ENCODE measurements at places on chromosomes 5 and 9.

DNA sequence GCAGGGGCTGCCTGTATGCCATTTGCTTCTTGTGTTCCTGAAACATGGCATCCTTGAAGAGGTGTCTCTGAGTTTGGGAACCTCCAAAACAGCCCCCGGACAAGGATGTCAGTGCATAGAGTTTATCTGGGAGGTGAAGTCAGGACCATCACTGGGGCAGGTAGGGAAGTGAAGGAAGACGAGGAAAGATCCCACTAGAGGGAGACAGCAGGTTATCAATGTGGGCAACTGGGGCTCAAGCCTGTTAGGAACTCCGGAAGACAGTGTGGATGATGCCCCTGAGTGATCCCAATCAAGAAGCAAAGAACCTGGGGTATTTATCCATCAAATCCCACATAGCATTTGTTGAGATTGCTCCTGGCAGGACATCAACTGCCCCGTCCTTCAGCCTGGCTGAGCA, 233.1 kb downstream of the AGTPBP1 start:
- DNase-seq: no peak

DNA sequence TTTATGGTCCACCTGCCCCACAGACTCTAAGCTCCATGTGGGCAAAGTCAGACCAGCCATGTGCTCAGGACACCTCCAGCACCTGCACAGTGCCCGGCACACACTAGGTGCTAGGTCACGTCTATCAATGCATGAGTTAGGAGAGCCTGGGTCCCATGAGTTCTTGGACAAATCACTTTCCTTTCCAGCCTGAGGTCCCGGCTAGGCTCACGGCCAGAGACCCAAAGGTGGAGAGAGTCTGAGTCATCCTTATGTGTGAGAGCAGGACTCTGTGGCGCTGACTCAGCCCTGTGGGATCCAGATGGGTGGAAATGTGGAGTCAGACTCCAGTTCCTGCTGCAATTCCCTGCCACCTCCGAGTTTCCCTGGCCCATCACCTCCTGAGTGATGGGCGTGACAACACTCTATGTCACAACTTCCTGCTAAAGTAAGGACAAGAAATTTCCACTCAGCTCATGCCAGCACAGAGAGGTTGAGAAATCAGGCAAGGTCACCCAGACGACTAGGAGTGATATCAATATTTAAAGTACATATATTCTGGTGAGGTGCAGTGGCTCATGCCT, 2.5 kb upstream of the ST6GALNAC4 start:
- no peak for DNase-seq

GRCh38 chr9:119795395-119795794, 426.2 kb upstream of the BRINP1 start:
- DNase-seq: no peak

- no peak for DNase-seq
These were observed 278.0 kb upstream of the NUDT12 start for GRCh38 chr5:103840600-103840999.

DNA sequence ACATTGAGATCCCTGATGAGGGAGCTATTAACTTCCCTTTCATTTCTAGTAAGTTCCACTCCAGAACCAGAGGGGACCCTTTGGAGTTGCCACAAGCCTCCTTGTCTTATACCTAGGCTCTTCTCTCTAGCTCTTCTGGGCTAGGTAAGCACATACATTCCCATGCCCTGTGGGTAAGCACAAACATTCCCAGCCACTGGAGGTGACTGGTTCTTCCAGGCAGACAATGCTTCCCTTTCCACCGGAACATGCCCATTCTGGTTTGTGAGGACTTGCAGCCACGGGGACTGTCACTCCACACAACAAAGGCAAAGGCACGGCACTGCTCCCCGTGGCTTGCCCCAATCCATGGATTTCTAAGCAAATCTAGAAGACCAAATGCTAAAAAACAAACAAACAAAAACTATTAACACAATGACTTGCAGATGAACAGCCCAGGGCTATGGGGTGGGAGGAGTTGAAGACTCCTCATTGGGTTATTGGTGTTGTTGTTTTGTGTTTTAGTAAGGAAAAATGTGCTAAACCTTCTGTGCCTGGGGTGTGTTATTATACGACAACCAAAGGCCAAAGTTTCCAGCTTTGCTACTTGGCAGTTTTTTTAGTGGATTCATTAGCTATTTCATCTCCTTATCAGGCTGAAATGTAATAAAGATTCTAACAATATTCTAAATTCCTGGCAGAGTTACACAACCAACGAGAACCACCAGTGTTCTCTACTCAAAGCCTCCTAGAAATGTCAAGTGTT, 276.2 kb downstream of the SYK start:
- DNase-seq: no peak

DNA sequence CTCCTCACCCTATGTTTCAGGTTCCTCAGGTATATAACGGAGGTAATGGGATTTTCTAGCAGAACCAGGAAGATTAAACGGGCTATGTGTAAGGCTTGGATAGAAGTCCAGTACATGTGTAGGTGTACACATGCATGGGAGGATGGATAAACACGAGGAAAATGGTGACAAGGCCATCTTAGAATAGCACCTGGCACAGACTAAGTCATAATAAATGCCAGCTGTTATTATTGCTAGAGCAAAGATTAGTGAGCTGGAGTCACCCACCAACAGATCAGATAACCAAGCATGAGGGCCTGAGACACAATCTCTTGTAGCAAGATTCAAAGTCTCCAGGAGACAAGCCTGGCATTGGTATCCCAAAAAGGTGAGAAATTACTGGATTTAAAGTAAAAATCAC, 21.1 kb downstream of the SPOCK1 start:
- no peak for DNase-seq

DNA sequence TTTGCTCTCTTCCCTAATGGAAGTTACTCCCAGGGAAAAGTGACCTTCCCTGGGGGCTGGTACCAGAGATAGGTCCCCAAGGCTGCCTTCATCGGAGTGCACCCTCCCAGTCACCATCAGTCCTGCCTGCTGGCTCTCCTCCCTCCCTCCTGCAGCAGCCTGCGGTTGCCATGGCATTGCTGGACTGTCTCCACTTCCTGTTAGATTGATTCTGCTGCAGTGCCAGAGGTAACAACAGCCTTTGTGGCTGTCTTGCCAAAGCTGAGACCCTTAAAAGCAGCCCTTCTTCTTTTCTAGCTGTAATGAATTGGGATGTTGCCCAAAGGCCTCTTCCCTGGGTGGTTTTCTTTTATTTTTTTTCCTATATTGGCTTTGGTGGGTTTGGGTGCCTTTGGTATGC, 78.1 kb upstream of the PRLR start:
- DNase-seq: no peak

DNA sequence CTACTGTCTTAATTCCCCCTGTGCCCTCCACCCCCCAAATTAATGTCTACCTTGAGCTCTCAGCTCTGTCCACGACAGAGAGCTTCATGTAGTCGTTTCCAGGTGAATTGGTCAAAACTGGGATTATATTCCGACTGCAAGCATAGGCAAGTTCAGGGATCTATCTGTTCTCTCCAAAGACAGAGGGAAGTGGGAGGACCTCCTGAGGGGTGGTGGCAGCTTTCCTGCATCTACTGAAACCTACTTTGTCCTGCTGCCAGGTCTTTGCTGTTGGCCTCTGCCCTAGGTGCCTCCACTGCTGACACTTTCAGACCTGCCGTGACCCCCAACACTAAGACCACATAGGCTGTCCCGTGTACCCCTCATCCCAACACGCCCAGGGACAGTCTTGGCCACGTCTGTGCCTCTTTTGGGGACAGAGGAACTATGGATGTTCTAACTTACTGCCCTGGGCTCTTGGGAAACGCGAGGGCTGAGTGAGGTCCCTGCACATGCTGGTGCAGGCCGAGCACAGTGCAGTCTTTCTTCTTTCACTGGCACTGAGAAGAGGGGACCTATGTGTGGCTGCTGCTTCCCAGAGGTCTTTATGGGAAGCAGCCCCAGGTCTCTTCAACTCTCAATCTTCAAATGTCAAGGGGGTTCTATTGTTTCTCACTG, 125.6 kb downstream of the NTRK2 start:
- no peak for DNase-seq

GRCh38 chr5:16914584-16914983, 21.5 kb downstream of the MYO10 start:
- DNase-seq: no peak

GRCh38 chr5:173311818-173312585, 16.2 kb downstream of the STC2 start:
- no peak for DNase-seq

DNA sequence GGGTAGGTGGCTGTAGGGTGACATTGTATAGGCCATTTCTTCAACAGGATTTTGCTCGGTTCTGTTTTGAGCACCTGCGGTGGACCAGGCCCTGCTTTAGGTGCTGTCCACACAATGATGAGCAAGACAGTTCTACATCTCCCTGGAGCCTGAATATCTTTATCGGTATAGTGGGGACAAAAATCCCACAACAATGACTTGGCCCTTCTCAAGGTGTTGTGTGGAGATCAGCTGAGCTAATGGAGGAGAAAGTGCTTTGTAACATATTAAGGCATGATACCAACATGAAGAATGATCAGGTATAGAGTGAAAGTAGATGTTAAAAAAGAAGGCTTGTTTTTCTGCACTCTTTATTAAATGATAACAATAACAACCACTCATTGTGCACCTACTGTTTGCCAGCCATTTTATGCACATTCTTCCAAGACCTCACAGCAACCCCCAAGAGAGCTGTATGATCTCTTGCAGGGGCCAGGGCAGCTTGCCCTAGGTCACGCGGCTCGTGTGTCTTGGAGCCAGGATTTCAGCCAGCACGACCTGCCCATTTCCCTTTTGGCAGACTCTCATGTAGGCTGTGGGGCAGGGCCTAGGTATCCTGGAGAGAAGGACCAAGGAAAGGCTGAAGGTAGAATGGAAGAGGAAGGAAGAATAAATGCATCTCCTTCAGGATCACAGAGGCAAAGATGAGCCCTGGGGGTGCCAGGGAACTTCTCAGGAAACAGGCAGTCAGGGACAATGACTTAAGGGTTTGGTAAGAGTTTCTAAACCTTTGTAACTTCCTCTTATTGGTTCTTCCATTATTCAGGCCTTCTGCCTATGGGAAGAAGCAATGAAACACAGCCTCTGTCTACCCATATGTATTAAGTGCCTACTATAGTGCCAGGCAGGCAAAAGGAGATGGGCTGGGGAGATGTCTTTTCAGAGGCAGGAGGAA, 50.0 kb upstream of the PPARGC1B start:
- no peak for DNase-seq

- DNase-seq: no peak
These were observed 647.8 kb downstream of the TAF11L14 start for GRCh38 chr5:18281947-18282581.
